ENCODE measurements at places on chromosomes 12 and 14.

DNA sequence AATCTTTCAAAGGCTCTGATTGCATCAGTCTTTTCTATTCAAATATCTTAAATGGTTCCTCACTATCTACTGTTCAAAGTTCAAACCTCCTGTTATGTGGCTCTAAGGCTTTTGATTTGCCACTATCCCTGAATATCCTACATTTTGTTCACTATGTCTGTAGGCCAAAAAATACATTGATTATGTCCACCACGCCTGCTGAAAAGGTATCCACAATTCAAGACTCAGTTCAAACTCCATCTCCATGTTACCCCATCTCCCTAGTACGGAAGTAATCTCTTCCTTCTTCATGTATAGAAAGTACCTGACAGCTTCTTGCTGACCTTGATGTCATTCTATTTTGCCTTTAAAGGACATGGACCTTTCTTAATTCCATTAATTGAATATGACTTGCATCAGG, 24.8 kb downstream of the TAOK3 start:
- DNase-seq: no peak

- no peak for DNase-seq
Measured at GRCh38 chr12:50065726-50066310, 8.4 kb downstream of the ASIC1 start.

- DNase-seq: no peak
Measured at GRCh38 chr12:10741845-10742244, 18.7 kb upstream of the YBX3 start.

- DNase-seq: no peak
Measured at GRCh38 chr12:87136330-87136976, 880.3 kb upstream of the MGAT4C start.

DNA sequence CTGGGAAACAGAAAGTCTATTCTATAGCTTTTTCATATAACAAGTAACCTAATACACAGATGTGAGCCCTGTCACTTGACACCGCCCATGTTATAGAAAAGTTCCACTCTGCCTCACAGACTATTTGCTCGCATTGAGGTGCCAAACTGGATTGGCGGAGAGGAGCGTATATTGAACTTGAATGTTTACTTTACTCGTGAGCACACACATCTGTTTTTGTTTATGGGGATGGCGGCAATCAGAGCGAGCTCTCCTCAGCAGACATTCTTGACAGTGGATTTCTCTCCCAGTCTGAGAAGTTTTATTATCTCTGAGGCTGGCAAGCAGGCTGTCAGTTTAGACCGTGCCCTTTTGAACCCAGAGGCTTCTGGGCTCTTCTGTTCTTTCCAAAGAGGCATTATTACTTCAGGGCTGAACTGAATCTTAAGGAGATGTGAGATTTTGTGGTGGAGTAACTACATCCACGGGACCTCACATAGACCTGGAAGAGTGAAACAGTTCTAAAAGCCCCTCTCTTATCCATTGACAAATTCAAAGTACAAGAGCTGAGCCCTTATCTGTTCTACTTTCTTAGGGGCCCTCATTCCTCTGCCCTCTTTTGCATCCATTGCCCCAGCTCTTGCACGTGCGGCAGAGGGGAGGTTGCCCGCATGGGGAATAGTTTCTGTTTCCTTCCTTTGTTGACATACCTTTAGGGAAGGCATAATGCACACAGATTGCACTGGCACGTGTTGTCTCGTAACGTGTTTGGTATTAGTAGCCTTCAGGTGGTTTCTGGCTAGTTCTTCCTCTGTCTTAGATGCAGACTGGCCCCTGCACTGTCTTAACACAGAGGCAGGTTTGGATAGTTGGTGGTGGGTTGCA, 68.2 kb downstream of the DRAM1 start:
- no peak for DNase-seq

DNA sequence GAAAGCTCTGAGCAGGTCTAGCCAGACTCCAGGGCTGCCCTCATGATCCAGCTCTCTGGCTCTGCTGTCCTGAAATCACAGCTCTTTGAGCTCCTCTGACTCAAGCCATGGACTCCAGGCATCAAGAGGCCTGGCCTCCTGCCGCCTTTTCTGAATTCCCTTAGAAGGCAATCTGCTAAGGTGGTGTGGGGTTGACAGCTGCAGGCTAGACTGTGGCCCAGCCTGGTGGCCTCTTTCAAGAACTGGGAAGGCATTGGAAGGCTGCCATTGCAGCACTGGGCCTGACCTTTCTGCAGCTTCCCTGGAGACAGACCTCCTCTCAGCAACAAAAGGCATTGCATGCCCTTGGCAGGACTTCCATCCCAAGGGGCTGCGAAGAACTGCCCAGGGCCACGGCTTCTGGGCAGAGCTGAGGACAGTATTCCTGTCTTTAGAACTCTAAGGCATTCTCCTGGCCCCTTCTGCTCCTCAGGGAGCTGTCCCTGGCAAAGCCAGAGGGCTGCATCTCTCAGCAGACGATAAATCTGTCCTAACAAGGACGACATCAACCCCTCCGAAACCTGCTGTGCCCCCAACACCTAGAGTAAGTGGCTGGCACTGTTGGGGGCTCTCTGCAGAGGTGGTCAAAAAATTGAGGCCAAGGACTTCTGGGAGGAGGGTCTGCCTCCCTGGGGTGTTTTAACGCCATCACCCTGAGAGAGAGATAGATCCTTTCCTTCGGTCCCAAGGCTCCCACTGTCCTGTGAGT, 115.6 kb downstream of the RBM19 start:
- no peak for DNase-seq

- DNase-seq: no peak
Measured at GRCh38 chr12:56908136-56908535, 26.1 kb downstream of the SDR9C7 start.

- no peak for DNase-seq
Measured at GRCh38 chr12:12881151-12881909, 10.0 kb upstream of the GPRC5A start.

- no peak for DNase-seq
Measured at GRCh38 chr14:77738559-77739250, 22.3 kb downstream of the SNW1 start.

DNA sequence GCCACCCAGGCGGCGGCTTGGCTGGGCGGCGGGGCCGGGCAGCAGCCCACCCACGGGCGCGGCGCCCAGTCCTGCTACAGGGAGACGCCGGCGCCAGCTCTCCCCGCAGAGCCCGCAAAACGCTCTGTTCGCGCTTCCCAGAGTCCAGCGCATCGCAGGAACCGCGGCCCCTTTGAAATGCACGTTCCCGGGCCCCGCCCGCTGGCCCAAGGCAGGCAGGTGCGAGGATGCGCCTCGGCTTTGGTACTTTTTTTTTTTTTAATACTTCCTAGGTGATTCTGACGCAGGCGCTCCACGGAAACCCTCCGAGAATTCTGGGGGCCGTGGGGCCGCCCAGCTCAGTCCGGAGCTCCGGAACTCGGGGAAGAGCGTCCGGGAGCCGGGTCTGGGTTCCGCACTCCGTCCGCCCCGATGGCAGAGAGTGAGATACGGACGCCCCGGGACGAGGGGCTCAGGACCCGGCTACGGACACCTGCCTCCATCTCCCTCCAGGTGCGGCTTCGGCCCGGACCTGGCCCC, 483 bp downstream of the POC1B start:
- DNase-seq: no peak

- no peak for DNase-seq
Measured at GRCh38 chr12:32891956-32892355, 4.6 kb downstream of the PKP2 start.

GRCh38 chr12:64893961-64894360, 69.5 kb downstream of the TBC1D30 start:
- DNase-seq: no peak

- no peak for DNase-seq
Measured at GRCh38 chr14:56976211-56976610, 165.9 kb upstream of the OTX2 start.

DNA sequence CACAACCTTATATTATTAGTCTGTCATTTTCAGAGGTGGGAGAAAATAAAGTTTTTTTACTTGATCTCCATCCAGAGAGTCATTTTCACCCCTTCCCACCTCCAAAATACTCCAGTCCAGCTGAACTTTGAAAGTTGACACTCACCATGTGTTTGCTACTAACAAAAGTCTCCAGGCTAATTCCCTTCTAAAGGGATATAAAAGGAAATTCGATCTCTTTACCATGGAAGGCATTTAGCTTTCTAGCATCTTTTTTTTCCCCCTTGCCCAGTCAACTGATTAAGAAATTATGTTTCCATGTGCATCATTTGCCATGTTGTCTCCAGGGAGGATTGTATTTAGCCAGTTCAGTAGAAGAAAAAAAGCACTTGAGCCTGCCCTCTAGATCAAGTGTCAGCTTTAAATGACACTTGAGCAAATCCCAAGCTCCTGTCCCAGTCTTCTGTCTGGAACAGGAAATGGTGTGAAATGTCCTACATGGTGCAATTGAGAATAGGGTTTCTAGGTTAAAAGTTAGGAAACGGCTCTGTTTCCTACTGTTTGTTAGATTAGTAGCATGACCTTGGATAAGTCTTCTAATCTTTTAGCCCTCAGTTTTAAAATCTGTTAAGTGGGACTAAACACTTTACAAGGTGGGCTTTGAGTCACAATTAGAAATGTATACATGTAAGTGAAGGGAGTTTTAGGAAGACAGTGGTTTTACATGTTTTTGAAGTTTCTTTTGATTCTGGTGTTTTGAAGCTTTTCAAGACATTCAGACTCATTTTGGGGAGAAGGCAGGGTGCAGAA, 67.2 kb downstream of the GNS start:
- no peak for DNase-seq

GRCh38 chr12:43216490-43216889, 335.5 kb downstream of the ADAMTS20 start:
- DNase-seq: no peak

- no peak for DNase-seq
Measured at GRCh38 chr14:61342486-61342885, 21.1 kb downstream of the PRKCH start.

DNA sequence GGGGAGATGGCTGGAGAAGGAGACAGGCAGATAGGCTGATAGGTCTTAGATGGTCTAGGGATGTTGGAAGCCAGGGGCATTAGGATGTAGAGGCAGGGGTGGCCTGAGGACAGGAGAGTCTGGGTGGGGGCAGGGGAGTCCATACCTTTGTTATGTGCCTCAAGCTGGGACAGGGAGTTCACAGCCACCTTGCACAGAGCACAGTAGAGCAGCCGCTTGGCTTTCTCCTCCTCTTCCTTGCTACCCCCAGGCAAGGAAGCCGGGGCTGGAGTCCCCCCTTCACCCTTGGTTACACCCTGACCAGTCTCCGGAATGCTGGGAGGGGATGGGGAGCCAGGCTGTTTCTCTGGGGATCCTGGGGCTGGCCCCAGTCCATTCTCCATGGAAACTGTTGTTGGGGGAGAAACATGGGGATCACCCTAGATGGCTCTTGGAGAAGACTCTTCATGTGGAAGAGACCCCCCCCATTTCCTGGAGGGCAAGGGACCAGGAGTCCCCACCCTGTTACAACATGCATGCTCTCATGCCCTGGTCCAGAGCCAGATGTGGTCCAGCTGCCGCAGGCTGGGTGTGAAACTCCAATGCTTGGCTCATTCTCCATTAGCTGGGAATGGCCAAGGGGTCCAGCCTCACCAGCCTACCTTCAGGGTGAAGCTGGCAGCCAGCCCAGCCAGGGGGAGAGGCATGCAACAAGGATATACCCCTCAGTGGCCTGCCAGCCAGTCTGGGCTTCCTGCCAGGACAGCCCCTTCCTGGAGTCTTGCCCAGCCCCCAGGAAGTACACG, 7.2 kb upstream of the GPR84 start:
- DNase-seq: no peak

DNA sequence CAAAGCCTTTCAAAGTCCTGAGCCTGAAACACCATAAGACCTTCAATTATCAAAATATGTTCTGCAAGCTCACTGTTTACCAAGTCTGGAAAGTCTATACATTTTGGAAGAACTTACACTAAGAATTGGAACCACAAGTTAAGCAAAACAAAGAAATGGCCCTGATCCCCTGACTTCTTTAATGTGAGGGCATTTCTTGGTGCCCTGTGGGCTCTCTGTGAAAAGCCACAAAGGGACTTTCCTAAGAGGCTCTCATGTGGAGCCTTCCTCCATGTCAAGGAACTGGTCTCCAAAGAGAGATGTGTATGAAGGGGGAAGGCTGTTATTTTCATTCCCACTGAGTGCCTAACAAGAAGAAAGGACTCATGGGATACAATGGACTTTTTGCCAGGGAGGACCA, 13.5 kb upstream of the MYH6 start:
- DNase-seq: no peak

DNA sequence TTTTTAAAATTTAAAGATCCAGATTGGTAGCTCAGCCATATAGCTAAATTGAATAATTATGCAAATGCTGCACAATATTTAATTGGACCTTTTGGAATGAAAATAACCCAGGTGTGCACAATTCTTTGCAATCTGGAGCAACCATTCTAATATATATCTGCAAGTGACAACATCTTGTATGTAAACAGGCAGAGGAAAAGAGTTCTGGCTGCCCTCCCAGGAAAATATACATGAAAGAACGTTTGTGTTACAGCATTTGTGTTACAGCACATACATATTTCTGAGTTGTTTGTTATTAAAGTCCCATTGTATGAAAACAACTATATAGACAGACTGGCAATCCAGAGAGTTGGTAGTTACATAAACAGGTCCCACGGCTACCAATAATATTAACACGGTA, 377.5 kb downstream of the DIO2 start:
- no peak for DNase-seq

GRCh38 chr12:48128800-48129199, 9.6 kb downstream of the PFKM start:
- DNase-seq: no peak

DNA sequence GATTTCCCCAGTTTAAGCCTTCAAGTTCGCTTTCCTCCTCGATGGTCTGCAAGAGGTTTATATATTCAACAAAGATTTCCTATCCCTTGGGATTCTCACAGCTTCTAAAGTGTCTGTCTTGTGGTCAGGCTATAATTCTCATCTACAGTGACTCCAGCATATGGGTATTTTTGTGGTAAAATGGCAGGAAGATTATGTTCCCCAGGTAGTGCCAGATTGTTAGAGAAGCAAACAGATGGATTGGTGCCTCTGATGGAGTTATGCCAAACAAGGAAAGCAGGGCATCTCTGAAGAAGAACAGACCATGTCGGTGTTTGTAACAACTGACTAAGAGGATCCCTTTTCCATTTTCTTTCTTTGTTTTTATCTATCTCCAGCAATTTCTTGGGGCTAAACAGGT, 5.5 kb upstream of the CCDC175 start:
- DNase-seq: no peak

GRCh38 chr12:94262228-94263010, 114.0 kb downstream of the PLXNC1 start:
- DNase-seq: peak; percentile 56

DNA sequence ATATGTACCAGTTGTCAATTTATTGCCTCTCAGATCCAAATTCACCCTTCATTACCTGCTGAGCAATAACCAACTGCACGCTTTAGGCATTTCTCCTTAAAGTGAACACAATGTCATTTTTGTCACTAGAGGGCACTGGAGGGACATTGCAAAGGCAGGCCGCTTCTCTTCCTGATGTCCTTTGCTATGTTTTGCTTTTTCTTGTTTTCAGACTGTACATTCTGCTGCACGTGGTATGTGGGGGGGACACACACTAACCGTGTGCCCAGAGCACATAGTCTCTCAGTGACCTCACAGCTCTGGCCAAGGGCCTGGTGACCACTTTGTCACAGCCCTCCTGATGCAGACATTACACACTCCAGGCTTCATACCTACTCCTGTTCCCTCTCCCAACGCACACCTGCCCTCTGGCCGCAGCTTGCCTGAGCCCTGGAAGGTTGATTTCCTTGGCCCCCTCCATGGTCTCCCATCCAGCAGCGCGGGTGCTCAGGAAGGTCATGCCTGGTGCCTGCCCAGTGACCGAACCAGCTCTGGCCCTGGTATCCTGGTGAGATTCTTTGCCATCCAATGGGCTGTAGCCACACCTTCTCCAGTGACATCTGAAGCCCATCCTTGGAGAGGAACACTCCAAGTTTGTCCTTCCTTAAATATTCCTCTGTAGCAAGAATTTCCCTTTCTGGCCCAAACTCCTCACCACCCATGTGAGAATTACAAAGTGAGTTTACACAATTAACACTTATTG, 39.9 kb downstream of the MYO1H start:
- DNase-seq: no peak
